Esophagus muscularis mucosa (tissue), 4 donors: ENCODE measurements at places on chromosomes 6 and 20.

DNA sequence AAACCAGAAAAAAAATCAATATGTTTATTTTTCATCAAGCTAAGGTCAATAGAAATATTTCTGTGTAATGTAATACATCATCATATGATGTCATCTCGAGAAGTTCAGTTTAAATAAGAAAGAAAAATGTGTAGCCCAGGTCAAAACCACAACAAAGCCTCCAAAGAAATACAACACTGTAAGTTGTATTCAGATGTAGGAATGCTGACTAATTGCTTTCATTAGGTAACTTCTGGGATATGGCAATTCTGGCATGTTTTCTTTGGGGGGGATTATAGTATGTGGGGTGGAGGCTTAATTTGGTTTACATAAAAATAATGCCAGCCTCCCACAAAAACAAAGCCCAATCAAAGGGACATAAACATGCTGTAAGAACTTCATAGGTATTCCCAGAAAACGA, 881.8 kb upstream of the CITED2 start:
- no peak for DNase-seq

DNA sequence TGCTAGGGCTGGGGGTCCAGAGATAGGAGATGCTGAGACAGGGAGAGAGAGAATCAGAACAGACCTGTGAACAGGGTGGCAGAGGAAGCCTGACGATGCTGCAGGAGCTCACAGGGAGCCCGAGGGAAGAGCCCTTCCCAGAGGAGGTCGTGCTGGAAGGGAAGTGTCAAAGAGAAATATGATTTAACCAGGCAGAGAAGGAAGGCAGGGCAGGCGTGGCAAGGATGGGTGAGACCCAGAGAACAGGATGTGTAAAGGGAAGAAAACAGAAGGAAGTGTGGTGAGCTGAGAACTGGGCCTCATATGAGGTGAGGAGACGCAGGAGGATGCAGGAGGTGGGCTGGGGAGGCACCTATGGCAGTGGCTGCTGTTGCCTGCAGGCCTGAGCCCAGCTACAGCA, 105.6 kb downstream of the ZDHHC14 start:
- no peak for DNase-seq

DNA sequence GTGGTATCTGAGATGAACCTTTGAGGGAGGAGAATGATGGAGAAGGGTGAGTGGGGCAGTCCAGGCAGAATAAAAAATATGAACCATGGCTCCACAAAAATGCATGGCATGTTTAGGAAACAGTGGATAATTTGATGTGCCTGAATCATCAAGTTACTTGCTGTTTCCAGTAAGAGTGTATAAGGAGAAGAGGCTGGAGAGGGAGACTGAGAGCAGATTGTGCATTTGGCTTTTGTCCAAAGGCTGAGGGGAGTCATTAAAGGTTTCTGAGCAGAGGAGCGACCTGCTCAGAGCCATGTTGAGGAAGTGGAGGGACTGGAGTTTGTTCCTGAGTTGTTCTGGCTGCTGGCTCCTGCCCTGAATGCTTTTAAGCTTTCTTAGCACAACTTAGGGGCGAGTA, 6.1 kb downstream of the MMP24 start:
- no peak for DNase-seq

DNA sequence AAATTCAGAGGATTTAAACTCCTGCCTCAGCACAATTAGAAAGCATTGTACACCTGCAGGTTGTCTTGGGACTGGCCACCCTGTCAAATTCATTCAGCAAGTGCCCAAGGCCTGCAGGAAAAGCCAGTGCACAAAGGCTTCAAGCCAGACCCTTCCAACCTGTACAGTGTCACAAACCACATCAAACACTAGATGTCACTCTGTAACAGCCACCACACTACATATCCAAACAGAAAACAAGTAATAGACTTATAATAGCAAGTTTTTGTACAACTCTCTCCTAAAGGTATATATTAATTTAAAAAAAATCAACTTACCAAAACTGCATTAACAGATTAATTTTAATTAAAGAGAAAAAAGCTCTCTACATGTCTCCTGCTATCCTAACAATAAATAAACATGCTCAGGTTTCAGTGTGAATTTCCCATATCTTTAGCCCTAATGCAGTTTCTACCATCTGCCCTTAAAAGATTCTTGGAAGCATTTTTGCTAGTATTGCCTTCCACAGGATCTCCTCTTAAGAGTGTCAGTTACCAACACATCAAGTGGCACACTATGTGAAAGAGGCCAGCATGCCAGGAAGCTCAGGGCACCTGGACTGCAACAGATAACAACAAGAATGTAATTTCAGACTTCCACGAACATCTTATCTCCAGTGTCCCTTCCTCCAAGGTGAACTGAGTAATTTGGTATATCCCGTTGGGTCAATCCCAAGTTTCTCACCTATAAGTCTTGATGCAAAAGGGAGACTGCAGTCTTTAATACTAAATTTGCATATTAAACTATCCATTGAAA, 47.5 kb downstream of the RALGAPA2 start:
- DNase-seq: no peak

DNA sequence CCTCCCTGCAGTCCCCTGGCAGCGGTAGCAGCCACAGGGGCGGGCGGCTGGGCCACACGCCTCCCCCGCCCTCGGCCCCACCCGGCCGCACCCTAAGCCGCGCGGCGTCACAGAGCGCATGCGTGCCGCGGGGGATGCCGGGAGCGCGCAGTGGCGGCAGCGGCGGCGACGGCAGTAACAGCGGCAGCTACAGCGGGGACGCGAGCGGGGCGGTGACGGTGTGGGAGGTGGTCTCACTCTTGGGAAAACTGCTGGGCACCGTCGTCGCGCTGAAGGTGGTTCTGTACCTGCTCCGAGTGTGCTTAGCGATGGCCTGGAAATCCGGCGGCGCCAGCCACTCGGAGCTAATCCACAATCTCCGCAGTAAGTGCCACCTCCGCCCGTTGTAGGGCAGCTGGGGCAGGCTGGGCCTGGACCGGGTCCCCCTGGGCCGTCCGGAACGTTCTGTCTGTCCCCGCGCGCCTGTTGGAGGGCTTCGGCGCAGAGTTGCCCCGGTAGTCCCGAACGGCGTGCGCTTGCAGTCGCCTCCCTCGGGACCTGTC, at the start of gene PCMT1:
PCMT1 (plus strand) TSS at position 148 of the 542 bp plus-strand sequence; CDS start at position 309, 161 bp downstream.
- peak; percentile 94 for DNase-seq
